ENCODE measurements at places on chromosomes 11 and 22.

DNA sequence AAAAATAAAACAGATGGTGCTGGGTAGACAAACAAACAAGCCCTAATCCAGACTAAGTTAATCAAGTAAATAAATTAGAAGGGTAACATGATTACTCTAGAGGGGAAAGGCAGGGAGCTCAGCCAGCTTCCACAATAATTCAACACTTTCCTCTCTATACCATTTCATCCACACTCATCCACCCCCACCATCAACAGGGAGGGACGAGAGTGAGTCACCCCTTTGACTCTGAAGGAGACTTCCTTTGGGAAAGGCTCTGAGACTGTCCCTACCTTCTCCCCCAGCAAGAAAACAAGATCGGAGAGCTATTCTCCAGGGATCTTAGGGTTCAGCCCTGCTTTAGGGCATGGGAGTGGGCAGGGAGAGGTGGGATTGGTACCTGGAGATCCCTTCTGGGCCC, 33.1 kb downstream of the TRIM66 start:
- DNase-seq: peak; percentile 64

- peak; percentile 97 for DNase-seq
These were observed 113.6 kb downstream of the SIK3 start for GRCh38 chr11:116984589-116984988.

- DNase-seq: no peak
These were observed 15.0 kb downstream of the TEAD1 start for GRCh38 chr11:12689029-12689755.

GRCh38 chr11:116504541-116505297, 268.1 kb downstream of the BUD13 start:
- DNase-seq: no peak

GRCh38 chr11:119298726-119299125, 18.2 kb downstream of the MCAM start:
- DNase-seq: no peak

DNA sequence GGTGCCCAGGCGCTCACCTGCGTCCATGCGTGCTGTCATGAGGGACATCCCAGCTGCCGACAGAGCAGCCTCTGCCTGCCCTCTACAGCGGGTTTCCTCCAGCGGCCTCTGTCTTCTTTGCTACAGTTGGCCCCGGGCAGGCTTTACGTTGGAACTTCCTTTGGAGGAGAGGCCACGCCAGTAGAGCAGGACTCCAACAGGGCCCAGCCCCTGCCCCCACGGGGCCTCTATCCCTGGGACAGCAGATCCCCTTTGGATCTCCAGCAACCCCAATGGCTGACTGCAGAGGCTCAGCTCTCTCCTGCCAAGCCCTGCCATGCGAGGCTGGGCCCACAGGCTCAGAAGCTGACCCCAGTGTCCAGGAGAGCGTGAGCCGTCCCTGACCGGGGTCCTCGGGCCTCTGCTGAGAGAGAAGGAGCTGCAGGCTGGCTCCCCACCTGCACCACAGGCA, 12.1 kb downstream of the TRPM5 start:
- no peak for DNase-seq

DNA sequence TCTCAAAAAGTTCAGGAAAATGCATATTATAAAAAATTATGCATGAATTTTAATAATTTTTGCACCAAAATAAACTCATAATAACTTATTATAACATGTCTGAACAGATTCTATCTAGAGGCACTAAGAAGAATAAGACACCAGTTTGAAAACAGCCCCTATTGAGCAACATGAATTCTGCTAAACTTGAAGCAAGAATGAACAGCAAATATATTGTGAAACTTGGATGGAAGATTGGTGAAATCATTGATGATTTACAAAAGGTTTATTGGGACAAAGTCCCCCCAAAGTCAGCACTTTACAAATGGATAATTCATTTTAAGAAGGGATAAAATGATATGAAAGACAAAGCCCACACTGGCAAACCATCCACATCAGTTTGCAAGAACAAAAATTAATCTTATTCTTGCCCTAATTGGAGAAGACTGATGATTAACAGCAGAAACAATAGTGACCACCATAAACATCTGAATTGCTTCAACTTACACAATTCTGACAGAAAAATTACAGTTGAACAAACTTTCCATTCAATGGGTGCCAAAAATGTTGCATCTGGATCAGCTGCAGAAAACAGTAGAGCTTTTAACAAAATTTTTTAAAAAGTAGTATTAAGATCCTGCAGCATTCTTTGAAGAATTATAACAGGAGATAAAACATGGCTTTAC, 257.5 kb upstream of the FAT3 start:
- no peak for DNase-seq

DNA sequence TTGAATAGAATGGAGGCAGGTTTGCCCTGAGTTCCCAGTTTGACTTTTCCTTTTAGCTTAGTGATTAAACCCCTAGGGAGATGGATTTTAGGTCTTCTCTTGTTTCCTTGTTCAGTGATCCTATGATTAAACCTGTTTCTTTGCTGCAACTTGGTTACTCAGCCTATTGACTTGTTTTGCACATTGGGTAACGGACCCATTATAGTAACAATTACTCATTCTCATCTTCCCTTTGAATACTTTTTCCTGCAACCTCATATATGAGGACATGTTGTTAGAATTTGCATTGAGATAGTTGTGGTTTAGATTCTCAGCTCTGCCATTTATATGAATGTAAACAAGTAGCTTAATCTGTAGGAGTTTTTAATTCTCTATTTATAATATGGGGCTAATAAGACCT, 489.2 kb upstream of the CNTN5 start:
- DNase-seq: no peak
